ENCODE measurements at places on chromosomes 11 and 22.
A peak's percentile ranks its signal among the peaks of the same experiment; 100 is the strongest.

DNA sequence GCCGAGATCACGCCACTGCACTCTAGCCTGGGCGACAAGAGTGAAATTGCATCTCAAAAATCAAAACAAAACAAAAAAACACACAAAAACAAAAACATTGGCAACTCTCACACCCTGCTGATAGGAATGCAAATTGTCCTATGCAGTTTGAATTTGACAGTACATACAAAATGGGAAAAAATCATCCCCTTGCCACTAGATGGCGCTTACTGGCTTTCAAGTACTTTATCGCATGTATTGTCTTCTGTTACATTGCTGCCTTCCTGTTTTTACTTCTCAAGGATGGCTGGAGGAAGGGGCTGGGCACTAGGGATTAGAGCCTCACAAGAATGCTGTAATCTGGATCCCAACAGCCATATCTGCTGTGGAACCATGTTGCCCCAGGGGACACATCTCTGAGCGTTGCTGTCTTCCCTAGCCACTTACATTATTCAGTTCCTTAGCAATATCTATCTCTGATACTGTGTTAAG lies 59.4 kb upstream of the A4GALT start:
- peak; percentile 30 for DNase-seq

GRCh38 chr11:113488931-113489351 lies 13.7 kb upstream of the DRD2 start:
- no peak for DNase-seq

GRCh38 chr11:128095466-128095981 lies 491.8 kb downstream of the ETS1 start:
- no peak for DNase-seq

GRCh38 chr11:1042626-1043562 lies 6.4 kb upstream of the MUC6 start:
- no peak for DNase-seq

- no peak for DNase-seq
Observed at GRCh38 chr11:75272391-75272790, 31.8 kb downstream of the TPBGL start.

GRCh38 chr11:36069576-36070212 lies 125.8 kb downstream of the LDLRAD3 start:
- DNase-seq: no peak

- DNase-seq: peak; percentile 36
Observed at GRCh38 chr22:26589367-26589844, 526 bp downstream of the TPST2 start.

- no peak for DNase-seq
Observed at GRCh38 chr11:111059726-111060125, 185.8 kb upstream of the POU2AF2 start.

DNA sequence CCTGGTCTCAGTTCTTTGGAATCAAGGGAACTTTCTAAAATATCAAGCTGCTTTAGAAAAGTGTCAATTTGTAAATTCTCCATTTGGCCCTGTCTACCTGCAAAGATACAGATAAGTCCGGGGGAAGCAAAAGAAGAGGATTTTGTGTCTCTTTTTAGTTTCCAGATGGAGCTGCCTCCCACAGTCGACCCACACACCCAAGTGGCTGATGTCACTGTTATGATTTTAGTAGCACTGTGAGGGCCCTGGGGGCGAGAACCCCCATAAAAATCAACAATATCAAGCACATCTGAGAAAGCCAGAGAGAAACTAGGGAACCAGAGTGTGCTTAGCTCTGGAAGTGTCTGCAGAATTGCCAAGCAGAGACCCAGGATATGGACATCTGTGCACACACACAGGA lies 212.7 kb downstream of the LARGE1 start:
- DNase-seq: no peak

DNA sequence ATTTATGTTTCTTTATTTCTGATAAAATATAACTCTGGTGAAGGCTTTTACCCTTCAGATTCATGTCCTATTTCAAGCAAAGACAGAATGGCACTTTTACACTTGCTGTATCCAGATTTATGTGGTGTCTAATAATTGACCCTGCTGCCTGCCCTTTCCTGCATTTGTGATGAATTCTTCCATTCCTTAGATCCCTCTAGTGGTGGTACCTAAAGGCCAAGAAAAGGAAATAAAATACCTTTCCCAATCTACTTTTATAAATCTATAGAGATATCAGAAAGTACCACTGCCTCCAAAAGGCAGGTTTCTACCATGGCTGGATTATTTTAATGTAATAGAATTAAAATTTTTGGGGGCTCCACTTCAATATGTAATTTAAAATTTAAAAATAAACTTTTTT lies 34.2 kb downstream of the CCDC81 start:
- no peak for DNase-seq

DNA sequence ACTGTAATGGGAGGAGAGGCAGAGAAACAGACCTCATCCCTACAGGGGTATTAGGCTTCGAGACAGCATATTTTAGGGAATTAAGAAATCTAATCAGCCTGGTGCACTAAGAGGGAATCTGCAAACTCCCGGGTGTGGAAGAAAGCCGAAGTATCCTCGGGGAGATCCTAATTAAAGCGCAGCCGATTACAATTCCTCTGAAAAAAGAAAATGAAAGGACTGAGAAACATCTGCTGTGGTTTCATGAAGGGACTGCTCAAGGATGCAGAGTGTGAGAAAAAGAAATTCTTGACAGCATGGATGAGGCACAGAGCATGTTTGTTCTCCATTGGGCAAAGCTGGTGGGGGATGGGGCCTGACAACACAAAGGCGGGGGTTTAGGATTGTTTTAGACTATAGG lies 290.0 kb upstream of the LARGE1 start:
- no peak for DNase-seq

DNA sequence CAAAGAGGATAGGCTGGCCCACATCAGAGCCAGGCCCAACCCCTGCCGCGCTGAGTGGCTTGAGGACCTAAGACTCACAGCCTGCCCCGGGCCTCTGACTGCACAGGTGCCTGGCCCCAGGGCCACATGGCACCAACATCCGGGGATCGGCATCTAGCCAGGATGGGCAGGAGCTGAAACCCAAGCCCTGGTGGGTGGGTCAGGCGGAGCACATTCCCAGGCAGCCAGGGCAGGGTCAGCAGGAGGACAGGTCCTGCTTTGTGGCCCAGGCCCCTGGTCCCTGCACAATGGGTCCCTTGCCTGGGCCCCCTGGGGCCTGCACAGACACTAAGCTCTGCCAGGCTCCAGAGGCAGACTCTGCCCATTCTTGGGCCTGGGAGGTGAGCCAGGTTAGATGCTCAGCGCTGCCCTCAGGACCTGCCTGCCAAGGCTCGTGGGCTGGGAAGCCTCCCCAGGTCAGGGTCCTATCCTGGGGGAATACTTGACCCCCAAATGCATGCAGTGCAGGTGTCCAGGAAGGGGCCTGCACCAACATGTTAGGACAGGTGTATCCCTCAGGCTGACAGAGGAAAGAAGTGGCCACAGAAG lies 33.5 kb downstream of the ARVCF start:
- no peak for DNase-seq

- no peak for DNase-seq
Observed at GRCh38 chr11:12290477-12290922, 86.9 kb upstream of the PARVA start.

- DNase-seq: no peak
Observed at GRCh38 chr11:13629779-13630178, 38.7 kb upstream of the FAR1 start.

GRCh38 chr11:44377121-44377520 lies 67.2 kb upstream of the ALX4 start:
- DNase-seq: no peak

DNA sequence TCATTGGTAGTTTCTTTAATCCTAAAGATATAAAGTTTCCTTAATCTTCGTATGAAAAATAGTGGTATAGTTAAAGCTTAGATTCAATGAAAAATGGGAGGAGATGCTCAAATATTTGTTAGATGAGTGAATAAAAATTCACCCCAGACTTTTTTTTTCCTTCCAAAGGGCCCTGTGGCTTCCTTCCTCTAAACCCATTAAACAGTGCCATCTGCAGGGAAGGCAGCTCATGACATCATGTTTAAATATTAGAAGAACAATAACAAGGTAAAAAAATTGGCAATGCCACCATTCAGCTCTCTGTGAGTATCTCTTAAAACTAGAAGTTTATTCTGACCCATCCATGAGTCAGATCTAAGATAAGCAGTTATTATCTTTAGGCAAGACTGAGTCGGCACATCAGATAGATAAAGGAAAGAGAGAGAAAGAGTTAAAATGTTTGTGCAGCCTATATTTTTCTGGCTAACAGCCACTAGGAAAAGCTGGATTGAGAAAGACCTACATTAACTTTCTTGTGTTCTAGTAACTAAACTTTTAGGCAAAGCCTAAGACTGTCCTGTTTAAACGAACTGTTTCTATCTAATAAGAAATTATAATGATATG lies 19.1 kb upstream of the OOSP1 start:
- DNase-seq: no peak

GRCh38 chr22:37929390-37929789 lies 23.3 kb downstream of the MICALL1 start:
- no peak for DNase-seq

DNA sequence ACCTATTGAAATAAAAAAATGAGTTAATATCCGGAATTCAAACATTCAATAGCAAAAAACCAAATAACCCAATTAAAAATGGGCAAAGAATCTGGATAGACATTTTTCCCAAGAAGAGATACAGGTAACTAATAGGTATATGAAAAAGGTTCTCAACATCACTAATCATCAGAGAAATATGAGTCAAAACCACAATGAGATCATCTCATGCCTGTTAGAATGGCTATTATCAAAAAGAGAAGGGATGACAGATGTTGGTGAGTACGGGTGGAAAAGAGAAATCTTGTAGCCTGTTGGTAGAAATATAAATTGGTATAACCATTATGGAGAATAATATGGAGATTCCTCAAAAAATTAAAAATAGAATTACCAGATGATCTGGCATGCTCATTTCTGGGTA lies 26.9 kb upstream of the OR6M1 start:
- no peak for DNase-seq

DNA sequence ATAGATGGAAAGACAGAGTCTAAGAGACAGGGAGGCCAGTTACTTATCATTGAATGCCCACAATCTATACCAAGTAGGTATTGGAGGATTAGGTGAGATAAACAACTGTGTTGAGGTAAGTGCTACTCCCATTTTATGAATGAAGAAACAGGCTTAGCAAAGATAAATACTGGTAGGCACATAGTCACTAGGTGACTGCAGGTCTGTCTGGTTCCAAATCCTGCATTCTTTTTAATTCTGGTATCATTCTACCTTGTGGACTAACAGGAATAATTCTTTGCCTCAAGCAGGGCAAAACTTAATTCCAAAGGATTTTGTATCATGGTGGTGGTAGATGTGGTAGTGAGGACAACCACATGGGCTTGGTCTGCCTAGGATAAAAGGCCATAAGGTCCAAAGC lies 28.4 kb downstream of the RNF169 start:
- no peak for DNase-seq

DNA sequence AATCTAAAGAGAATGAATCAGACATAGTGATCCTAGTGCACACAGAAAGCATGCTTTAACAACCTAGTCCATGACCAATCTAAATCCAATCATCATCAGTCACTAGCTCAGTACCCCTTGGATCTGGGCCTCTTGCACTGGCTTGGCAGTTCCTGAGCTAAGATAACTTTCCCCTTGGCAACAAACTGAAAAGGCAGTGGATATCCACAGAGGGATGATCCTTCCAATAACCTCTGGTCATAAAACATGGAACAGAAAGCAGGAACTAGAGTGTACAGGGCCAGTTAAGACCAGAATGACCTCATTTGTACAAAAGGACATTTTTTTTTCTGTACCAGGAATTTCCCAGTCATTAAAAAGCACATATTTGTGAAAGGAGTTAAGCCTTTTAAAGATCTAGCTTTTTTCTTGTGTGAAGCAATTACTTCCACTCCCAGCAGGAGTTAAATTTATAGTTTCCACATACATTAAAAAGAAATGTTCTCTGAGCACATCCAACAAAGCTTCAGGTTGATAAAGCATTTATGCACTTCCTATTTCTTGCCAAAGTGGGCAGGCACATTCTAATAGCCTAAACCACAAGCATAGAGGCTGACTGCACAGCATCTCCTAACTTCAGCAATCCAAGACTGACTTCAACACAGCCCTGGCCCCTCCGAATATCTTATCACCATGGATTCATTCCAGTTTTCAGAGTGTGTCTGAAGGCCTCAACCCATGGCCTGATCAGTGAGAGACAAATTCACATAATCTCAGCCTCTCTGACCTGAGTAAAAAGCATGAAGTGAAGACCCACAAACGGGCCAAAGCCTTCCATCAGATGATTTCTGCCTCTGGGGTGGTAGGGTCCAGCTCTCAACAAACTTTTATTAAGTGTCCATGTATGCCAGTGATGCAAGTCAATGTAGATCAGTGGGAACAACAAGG lies 29.9 kb downstream of the GUCY1A2 start:
- DNase-seq: no peak

DNA sequence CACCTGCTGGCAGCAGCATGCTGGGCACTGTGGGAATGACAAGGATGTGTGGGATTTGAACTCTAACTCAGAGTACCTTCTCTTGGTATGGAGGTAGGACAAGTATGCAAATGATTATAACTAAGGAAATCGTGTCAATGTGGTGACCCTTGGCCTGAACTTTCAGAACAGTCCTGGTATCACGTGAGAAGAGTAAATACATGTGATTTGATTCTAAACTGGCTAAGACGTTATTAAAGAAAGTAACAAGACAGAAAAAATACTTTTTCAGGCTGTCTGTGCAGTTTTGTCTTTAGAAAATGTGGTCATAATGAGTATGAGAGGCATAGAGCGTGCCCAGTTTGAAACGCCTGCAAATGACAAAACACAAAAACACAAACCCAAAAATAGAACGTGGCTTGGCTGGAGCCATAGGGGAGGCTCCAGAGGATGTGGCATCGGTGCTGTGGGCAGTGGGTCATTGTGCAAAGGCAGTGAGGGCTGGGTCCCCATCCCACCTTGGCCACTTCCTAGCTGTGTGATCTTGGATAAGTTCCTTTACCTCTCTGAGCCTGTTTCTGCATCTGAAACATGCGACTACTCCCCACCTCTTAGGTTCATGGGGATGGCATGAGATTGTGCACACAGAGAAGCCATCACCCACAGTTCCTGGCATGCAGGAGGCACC lies 18.4 kb upstream of the IL2RB start:
- no peak for DNase-seq

GRCh38 chr22:46163557-46163888 lies 13.2 kb downstream of the PPARA start:
- no peak for DNase-seq

DNA sequence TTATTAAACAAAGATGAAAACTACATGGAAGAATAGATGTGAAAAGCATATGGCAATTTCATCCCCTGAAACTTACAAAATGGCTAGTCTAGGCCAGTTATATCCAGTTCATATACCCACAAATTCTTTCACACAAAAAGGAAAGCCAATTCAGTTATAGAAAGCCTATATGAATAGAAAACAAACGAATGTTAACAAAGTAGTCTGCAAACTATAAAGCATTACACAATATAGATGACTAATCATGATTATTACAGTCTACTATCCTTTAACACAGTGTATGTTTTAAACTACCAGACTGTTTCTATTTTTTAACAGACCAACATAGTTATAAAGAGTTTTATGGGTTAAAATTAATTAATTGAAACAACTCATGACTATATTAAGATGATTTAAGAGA lies 12.1 kb downstream of the DCUN1D5 start:
- no peak for DNase-seq

Measured in activated T-cell treated with anti-CD3 and anti-CD28 coated beads for 4 hours (primary cell).